Osteocyte (in vitro differentiated cells): ENCODE measurements at places on chromosomes 12 and 14.

DNA sequence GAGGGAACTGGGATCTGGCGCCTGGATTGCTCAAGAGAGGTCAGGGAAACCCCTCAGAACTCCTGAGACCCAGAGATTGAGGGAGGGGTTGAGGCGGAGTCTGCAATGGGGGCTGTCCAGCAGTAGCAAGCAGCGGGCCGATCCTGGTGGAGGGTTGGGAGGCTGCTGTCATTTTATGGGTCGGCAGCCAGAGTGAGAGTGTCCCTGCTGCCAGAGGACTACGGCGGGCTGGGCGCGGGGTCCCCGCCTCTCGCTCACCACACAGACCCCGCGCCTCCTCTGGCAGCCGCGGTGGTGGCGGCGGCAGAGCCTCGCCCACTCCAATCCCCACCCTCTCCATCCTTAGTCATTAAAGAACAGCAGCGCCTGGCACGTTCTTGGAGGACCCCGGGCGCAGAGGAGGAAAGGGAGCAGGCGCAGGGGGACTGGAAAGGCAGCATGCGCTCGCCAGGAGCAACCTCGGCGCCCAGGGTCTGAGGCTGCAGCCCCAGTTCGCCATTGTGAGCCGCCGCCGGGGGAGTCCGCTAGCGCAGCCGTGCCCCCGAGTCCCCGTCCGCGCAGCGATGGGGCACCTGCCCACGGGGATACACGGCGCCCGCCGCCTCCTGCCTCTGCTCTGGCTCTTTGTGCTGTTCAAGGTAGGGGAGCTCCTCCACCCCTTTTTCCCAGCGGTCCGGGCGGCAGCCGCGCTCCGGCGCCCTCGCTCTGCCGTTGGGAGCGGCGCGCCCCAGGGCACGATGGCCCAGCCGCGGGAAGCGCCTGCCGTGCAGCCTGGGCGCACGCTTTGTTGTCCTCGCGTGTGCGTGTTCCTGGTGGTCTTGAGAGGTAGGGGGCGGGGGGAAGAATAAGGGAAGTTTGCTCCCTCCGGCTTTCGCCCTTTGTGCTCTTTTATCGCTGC is at the start of gene PTPRO:
PTPRO (plus strand) TSS at position 345 of the 898 bp plus-strand sequence.
- DNase-seq = no peak
- no peak within 1 kb of the TSS for H3K27ac ChIP-seq
- H3K4me3 ChIP-seq = peak within 1 kb of the TSS; percentile 72
- no peaks in the 10 kb centered on the region for H3K36me3 ChIP-seq

DNA sequence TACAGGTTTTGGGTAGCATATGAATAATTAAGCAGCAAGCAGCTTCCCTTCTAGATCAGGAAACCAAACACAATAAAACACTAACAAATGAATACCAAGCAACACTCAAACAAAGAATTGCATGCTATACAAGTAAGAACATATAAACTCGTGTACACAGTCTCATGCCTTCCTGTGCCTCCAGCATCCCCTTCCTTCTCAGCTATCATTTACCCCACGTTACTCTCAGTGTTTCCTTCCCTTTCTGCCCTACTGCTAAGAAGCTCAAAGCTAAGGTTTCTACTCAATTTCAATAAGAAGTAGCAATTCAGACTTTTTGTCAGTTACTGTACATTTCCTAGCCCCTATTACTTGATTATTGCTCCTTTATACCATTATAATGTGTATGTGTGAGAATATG is 81.0 kb downstream of the DUSP16 start:
- H3K27me3 ChIP-seq = no peaks in the 10 kb centered on the region
- no peak overlapping the region for H3K27ac ChIP-seq
- H3K4me1 ChIP-seq = no peaks in the 10 kb centered on the region
- peaks cover 30% of the 10 kb centered on the region for H3K36me3 ChIP-seq
- no peak for DNase-seq

DNA sequence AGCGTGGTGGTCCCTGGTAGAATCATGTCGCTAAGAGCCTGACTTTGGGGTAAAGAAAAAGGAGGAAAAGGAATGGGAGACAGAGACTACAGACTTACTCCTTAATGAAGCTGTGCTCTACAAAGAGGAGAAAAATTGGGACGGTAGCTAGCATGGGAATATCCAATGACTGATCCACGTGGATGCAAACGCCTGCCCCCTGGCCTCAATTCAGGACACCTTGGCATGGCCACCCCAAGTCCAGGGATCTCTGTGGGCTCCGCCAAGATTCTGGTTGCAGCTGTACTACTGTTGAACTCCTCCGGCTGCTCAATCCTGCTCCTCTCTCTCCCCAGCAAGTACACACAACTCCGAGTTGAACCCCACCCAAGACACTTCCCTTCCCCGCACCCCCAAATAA is 70.5 kb upstream of the DIO3 start:
- H3K36me3 ChIP-seq = no peaks in the 10 kb centered on the region
- no peaks in the 10 kb centered on the region for H3K27me3 ChIP-seq
- no peak overlapping the region for H3K27ac ChIP-seq
- no peak for DNase-seq

GRCh38 chr12:109795023-109795422 is 38.2 kb downstream of the TRPV4 start:
- no peaks in the 10 kb centered on the region for H3K36me3 ChIP-seq
- no peak for DNase-seq
- H3K27me3 ChIP-seq = peaks cover 17% of the 10 kb centered on the region
- no peak overlapping the region for H3K27ac ChIP-seq
- H3K4me3 ChIP-seq = no peak overlapping the region
- H3K4me1 ChIP-seq = no peaks in the 10 kb centered on the region

- no peaks in the 10 kb centered on the region for H3K36me3 ChIP-seq
- no peaks in the 10 kb centered on the region for H3K27me3 ChIP-seq
- H3K27ac ChIP-seq = peak overlapping the region; percentile 84
- H3K4me3 ChIP-seq = no peak overlapping the region
Measured at GRCh38 chr14:68563251-68564131, 229.4 kb downstream of the ZFP36L1 start.

- no peaks in the 10 kb centered on the region for H3K4me1 ChIP-seq
- H3K27ac ChIP-seq = no peak overlapping the region
- no peak overlapping the region for H3K4me3 ChIP-seq
Measured at GRCh38 chr12:132236930-132237771, 92.2 kb downstream of the GALNT9 start.

DNA sequence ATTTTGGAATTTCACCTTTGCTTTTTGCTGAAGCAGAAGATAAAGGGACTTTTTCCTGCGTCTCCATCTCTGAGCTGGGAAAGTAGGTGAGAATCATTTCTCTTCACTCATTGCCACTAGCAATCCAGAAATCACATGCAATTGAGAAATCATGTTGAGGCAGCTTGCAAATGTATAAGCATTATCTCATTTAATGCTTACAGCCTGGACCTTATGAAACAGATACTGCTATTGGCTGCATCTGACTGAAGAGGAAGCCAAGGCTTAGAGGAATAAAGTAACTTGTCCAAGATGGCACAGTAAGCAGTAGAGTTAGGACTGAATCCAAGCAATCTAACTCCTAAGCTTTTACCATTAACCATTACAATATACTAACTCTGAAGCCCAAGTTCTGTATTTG is 122.4 kb downstream of the FIGNL2 start:
- H3K27ac ChIP-seq = no peak overlapping the region
- H3K36me3 ChIP-seq = no peaks in the 10 kb centered on the region
- H3K4me3 ChIP-seq = no peak overlapping the region
- DNase-seq = no peak
